Caco-2 (cell line): ENCODE measurements at places on chromosomes 6 and 20. TPM values are rescaled to one million over a fixed set of nuclear protein-coding genes. Genes with fewer than 3 reads are reported as not detected.

ARFGEF2 gene
- total RNA-seq: 78.8 and 83.2 TPM in 2 replicates

SENP6 gene
- total RNA-seq: 91.9 and 94.9 TPM in 2 replicates

- H3K36me3 ChIP-seq: no peaks in the 10 kb centered on the region
- no peak for DNase-seq
- no peaks in the 10 kb centered on the region for H3K27me3 ChIP-seq
These were observed 1455.3 kb downstream of the GRIK2 start for GRCh38 chr6:102848796-102849195.

DNA sequence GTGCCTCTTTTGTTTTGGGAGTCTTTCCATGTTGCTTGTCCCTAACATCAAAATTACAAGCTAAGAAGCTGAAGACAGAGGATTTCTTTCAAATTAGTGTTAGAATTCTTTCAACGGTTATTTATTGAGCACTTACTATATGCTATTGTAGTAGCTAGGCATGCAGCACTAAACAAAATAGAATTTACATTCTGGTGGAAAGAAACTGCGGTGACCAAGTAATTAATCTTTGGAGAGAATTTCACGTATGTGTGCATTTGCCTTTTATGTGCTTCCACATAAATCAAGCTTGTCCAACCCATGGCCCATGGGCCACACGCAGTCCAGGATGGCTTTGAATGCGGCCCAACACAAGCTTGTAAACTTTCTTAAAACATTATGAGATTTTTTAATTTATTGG is 33.0 kb upstream of the DUSP22 start:
- H3K27me3 ChIP-seq: no peaks in the 10 kb centered on the region
- no peak overlapping the region for H3K4me3 ChIP-seq
- no peaks in the 10 kb centered on the region for H3K36me3 ChIP-seq

DNA sequence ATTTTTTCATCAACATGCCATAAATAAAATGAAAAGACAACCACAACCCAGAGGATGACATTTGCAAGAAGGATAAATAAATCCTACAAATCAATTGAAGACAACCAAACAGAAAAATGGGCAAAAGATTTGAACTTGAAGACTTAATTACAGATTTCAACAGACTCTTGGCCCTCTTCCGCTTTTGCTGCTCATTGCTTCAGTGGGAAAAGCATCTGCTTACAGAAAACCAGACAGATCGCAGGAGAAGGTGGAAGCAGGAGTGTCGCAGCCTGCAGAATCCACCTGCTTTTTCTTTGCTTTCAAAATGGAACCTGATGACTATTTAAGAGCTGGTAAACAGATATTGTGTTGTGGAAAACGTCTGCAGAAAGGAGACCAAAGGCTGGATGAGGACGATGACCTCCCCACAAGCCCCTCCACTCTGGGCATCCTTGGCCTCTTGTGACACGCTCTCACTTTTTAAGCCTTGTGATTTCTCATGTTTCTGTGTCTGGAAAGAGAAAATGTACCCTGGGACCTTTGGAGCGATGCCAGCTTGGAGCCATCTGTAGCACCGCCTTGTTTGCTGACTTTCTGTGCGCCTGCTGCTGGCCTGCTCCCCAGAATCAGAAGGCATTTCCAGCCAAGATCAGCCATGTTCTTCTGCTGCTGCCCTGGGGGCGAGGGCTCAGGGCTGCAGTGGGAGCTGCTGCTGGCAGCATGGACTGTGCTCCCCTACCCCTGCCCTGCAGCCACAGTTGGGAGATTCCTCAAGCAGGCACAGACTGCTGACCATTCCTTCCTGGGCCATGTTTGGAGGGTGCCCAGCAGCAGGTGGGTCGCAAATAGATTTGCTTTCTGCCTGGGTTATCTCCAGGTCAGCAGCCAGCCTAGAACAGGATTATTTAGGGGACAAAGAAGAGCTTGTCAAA is 3.6 kb upstream of the CSTL1 start:
- H3K4me1 ChIP-seq: no peaks in the 10 kb centered on the region
- no peak overlapping the region for H3K27ac ChIP-seq
- H3K36me3 ChIP-seq: no peaks in the 10 kb centered on the region
- no peaks in the 10 kb centered on the region for H3K27me3 ChIP-seq
